ENCODE measurements at places on chromosomes 16 and 17. TPM values are rescaled to one million over a fixed set of nuclear protein-coding genes. Genes with fewer than 3 reads are reported as not detected.

SLC52A1 gene
- total RNA-seq, result not detected

DNA sequence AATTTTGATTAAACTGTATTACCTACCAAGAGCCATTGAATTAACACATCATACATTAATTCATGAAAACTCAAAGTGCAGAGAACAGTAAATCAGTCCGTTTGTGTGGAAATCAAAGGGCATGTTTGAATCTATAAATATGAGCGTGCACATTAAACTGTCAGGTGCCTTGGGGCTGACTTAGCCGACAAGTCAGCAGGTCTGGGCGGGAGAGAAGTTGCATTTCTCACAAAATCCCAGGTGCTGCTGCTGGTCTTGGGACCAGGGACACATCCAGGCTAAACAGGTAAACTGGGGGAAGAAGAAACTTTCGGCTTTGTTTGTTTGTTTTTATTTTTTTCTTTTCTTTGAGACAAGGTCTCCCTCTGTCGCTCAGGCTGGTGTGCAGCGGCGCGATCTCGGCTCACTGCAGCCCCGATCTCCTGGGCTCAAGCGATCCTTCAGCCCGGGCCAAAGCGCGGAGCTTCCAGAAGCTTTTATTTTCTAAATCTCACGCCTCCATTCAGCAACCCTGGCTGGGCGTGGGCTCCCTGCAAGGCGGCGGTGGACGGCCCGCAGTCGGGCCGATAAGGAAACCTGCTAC is 213.9 kb downstream of the MRTFB start:
- peak; percentile 72 for DNase-seq

- DNase-seq, result no peak
These were observed 27.3 kb upstream of the STH start for GRCh38 chr17:45971698-45972141.

DNA sequence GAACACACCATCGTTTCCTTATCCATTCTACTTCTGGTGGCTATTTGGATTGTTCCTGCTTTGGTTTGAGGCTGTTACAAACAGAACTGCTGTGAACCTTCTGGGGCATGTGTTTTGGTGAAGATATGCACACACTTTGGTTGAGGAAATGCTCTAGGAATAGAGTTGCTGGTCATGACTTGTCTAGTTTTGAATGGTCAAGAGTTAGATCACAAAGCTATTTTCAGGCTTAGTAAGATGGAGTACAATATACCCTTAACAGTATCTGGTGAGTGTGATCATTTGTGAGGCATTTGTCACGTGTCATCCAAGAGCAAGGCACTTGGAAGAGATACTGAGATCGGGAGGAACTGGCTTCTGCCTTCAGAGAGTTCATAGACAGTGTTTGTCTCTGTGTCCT is 47.0 kb upstream of the CACNG5 start:
- no peak for DNase-seq

GRCh38 chr16:50079397-50080140 is 13.8 kb downstream of the HEATR3 start:
- DNase-seq, result no peak

DNA sequence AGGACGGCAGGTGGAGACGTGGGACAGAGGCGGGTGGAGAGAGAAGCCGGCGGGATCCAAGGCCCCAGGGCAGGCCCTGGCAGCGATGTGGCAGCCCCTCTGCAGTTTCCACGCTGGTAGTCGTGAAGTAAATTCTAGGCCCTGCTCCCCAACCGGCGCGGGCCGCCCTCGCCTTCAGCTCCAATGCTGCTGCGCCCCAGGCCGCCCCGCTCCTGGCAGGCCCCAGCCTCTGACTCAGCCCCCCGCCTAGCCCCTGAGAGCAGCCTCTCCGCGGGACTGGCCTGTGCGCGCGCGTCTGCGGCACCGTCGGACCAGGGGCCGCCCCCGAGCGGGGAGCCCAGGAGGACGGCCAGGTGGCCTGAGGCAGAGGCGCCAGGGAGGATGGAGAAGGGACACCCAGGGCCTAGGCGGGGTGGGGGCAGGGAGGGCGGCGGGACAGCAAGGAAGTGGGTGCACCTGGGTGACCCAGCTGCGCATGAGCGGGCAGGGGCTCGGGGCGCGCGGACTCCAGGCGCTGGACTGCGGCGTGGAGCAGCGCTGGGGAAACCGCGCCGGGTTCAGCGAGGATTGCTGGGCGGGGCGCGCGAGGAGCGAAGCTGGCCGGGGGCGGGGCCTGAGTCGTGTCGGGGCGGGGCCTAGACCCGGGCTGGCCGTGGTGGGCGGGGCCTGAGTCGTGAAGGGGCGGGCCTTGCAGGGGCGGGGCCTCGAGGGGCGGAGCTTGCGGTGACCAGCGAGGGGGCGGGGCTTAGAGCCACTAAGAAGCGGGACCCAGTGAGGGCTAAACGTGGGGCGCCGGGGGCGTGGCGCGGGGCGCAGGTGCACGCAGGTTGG is 29.6 kb downstream of the ZNF778 start:
- DNase-seq, result peak; percentile 88

TEKT1 gene
- 1.2 TPM for total RNA-seq

All from dorsolateral prefrontal cortex (tissue), 122 donors.